Transverse colon (tissue), 4 donors: ENCODE measurements at places on chromosomes 1 and 21. TPM values are rescaled to one million over a fixed set of nuclear protein-coding genes. Genes with fewer than 3 reads are reported as not detected.
A peak's percentile ranks its signal among the peaks of the same experiment; 100 is the strongest.

DNA sequence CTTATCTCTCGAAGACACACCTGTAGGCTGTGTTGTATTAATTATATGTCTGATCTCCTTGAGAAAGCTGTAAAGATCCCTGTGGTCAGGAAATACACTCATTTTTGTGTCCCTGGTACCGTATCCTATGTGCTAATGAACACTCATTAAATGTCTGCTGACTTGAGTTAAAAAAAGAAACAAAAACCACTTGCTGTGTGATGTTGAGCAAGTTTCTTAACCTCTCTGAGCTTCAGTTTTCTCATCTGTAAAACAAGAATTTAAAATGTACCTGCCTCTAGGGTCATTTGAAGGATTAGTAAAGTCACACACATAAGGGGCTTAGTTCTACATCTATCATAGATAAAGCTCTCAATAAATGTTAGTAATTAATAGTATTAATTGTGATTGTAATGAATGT is 91.3 kb downstream of the VWA5B1 start:
- no peak for DNase-seq

GRCh38 chr1:93448983-93449804 is 1.3 kb downstream of the FNBP1L start:
- peak; percentile 70 for DNase-seq

Gene HCRTR1
- total RNA-seq = 0.48 TPM

DNA sequence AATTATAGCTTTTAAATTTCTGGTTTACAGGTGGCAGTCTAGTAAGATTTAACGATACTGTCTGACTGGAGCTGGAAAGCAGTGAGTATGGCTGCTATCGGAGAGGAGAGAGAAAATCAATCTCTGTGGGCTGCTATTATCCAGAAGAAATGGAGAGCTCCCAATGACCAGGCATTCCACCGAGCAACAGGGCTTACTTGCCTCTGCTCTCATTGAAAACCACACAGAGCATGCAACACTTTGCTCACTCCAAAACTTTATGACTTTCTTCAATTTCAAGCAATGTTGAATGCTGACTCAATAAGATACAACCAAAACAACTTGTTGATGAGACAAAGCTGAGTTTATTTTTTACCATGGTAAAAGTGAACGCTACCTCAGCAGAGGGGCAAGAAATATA is 337.0 kb upstream of the NCAM2 start:
- DNase-seq = no peak

DNA sequence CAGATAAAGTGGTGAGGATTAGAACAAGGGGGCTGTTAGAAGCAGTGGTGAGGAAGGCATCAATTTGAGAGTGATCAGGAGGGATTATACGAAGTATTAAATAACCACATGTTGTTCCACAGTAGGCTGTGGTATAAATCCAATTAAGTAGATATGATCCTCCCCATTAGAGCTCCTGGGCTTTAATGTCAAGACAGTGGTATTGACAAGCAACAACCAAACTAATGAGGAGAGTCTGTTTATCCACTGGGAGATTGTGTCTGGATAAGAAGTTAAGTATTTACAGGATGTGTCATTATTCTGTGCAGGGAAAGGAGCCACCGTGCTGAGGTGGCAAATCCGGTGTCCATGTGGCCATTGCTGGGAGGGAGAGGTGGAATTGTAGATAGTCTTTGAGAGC is 5.8 kb downstream of the ACTN2 start:
- no peak for DNase-seq

DNA sequence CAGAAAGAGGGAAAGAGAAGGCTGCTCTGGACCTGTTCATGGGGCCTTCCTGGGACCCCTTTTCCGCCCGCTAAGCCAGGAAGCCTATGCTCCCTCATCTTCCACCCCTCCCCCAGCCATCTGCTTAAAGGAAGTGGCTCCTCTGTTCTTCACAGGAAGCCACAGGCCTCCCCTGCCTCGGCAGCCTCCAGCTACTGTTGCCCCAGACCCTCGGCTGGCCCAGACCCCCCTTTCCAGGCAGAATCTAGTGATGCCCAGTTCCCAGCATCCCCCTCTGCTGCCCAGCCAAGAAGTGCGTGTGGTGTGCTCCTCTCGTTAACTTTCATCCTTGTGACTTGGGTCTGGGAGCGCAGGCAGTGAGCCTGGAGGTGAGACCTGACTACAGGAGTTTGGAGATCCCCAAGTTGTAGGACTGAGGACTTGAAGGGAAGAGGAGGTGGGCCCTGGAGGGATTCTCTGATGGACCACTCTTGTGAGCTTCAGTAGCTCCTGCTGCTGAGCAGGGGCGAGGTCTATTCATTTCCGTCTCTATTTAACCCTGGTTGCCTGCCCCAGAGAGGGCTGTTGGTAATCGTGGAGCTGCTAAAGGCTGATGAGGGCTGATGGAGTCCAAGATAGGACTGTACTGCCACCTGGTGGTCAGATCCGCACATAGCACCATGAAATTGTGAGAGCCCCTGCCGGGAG is 9.1 kb downstream of the IFI6 start:
- DNase-seq = peak; percentile 89

Gene HSD11B1
- total RNA-seq = 1.5 TPM

- peak; percentile 32 for DNase-seq
These were observed 351.3 kb upstream of the RUNX1 start for GRCh38 chr21:35400233-35400939.

Gene ATP1A4
- total RNA-seq = 0.20 TPM

Gene GPR37L1
- not detected for total RNA-seq

DNA sequence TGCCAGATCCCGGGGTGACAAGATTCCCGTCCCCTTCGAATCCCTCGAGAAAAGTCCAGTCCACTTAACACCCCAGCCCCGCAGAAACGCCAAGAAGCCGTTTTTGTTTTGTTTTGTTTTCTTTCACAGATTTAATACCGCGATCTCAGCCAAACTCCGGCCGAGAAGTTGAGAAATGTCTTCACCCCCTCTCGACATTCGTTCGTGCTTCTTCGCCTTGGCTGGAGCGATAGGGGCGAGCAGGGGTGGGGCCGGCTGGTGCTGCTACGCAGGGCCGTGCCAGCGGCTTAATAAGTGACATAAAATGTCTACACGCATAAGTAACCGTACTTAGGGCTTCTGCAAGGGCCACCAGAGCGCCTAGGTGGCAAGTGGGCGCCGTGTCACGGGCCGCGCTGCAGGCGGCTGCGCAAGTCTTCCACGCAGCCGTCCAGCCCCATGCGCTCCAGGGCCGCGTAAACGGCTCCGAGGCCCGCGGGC is 4.9 kb downstream of the TNFRSF25 start:
- no peak for DNase-seq

- no peak for DNase-seq
These were observed 45.7 kb downstream of the LRRC7 start for GRCh38 chr1:69613414-69613813.

GRCh38 chr1:82073659-82074058 is 272.9 kb downstream of the ADGRL2 start:
- no peak for DNase-seq

DNA sequence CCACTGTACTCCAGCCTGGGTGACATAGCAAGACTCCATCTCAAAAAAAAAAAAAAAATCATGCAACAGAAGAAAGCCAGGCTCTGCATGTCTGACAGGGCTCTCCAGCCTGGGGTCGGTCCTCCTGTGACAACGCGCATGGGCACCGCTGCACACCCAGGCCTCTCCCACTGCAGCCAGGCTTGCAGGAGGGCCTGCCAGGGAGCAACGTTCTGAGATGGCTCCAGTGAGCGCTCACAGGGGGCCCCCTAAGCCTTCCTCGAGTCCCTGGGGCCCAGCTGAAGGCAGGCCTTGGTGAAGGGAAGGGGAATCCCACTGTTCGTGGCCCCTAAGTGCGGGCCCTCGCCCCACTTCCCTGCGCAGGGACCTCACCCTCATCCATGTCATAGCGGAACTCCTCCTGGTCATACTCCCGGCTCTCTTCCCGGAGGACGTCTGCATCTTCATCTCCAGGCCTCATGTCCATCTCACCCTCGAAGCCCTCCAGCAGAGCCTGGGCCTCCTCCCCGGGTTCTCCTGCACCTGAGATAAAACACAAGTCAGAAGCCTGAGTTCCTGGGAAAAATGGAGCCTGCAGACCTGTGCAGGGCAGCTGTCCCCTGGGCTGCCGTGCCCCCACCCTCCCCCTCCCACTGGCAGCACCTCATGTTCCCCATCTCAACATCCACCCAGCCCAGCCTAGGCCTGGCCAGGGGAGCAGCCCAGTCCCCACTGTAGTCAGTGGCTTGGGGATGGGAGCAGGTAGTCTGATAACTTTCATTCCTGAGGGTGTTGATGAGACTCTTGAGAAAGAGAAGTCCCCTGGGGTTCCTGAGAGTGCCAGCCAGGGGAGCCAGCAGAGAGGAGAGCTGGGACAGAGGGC is 20.3 kb downstream of the RSPH1 start:
- DNase-seq = no peak

GRCh38 chr1:119225831-119226230 is 85.4 kb upstream of the WARS2 start:
- DNase-seq = no peak

DNA sequence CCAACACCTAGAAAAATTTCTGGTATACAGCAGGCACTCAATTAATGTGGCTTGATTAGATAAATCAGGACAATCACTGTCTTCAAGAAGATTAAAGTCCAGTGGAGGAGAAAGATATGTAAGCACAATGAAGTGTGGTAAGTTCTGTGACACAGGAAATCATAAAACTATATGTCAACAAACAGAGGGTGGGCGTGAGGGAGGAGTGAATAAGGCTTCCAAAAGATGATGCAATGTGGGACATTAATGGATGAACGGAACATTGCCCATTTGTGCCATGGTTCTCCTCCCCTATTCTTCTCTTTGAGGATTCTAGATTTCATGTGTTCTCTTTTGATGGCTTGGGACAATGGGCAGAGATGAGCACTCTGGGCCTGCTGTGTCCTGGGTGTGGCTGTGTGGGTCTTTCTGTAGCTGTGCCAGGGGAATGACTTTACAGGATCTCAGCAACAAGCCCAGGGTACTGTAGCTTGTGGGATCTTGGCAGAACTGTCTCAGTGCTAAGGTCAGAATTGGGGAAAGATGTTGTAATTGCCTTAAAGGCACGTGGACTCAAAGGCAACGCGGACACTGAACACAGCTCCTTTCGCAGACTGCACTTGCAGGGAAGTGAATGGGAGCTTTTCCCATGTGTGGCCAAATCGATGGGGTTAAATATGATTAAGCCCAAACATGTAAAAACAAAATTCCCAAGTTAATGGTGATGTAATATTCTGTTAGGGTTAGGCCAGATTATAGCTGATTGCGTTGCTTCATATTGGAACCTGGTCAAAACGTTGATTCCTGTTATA is 366.9 kb downstream of the TGFB2 start:
- DNase-seq = peak; percentile 12

- no peak for DNase-seq
These were observed 98.5 kb downstream of the ATF6 start for GRCh38 chr1:161864577-161864976.

GRCh38 chr1:36178471-36179219 is 22.7 kb downstream of the MAP7D1 start:
- peak; percentile 90 for DNase-seq

GRCh38 chr1:232421143-232421796 is 208.7 kb downstream of the SIPA1L2 start:
- DNase-seq = no peak

DNA sequence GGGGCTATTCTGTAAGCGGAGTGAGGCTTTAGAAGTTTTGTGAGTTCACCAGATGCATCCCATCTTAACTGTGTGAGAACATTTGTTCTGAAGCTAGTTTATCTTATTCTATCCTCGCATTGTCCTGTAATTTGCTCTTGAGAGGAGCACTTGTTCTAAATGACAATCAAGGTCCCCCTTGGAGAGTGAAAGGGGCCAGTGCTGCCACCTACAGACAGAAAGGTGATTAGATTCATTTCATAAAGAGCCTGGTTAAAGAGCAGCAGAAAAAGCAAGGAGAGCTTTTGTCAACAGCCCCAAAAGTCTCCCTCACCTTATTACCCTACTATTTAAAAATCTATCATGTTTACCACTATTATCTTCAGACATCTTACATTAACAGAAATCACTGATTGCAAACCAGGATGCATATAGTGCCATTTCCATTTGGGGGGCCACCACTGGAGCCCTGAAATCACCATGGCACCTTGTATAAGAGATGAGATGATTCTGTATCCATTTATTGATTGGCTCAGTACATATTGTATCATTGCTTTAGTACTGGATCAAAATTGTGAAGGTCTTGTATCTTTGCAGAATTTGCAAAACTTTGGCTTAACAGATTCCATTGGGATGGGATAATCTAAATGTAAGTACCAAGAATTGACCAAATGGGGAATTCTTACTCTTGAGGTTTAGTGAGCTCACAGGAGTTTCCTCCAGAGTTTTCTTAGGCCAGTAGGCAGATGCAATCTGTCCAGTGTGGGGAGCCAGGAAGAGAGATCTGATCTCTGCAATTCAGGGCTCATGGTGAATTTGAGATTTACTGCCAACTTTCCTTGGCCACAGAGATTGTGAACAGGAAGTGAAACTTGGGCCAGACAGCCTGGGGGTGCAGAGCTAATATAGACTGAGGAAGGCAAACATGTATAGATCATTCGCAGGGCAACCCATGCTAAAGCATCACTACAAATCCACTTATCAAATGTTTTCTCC is 64.3 kb upstream of the TRABD2B start:
- peak; percentile 43 for DNase-seq

DNA sequence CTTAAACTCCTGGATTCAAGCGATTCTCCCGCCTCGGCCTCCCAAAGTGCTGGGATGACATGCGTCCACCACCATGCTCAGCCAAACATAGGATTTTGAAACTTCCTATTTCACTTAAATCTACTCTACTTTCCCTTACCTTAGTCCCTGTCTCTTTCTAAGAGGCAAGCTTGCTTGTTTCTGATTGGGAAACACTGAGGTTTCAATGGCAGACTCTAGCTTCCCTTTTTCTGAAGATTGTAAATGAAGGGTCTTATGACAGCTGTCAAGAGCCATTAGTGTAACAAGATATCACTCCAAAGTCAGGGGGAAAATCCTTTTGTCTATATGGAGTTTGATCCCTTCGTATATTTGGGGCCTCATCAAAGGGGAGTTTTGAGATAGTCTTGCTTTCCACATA is 23.5 kb upstream of the LMO4 start:
- DNase-seq = no peak

- DNase-seq = no peak
These were observed 3.6 kb upstream of the NPPA start for GRCh38 chr1:11851180-11851579.

- DNase-seq = no peak
These were observed 20.4 kb downstream of the LEPR start for GRCh38 chr1:65440915-65441314.

- DNase-seq = peak; percentile 90
These were observed 62.0 kb upstream of the RASAL2 start for GRCh38 chr1:178031856-178032320.
